ENCODE measurements at places on chromosomes 2 and 18.

DNA sequence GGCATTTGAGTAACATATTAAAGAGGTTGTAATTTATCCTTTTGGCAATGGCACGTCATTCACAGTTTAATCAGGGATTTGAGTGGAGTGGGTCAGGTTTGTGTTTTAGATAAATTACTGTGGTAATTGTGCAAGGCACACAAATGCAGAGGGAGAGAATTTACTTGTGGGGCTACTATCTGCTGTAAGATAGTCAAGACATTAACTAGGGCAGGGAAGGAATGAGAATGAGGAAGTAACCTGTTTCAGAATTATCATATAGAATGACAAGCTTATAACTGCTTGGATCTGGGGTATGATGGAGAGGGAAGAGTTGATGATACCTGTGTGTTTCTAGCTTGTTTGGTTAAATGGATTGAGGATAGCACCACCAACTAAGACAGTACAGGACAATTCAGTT is 58.9 kb upstream of the ZSWIM2 start:
- no peak for DNase-seq

DNA sequence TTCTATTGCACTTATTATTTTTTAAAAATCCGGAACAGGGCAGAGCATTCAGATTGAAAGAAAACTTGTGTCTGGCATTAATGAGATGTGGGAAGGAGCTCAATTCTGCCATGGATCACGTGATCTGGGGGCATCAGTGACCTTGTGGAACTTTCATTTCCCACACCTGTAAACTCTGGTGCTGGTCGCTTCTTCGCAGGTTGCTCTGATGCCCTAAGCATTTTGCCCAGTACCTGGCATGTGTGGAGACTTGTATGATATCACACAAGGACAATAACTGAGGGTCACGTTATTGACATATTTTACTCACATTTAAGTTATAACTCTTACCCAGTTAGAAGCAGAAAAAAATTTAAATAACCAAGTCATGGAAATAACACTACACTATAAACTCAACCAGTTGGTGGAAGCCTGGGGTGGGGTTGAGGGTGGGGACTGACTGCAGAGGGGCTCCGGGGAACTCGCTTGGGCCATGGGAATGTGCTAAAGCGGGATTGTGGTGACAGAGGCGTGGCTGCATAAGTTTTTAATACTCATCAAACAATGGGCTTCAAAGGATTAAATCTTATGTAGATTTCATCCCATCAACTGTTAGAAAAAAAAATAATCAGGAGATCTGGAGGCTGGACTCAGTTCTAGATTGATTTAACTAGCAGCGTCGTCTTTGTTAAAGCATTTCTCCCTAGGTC is 36.5 kb downstream of the ST3GAL5 start:
- no peak for DNase-seq

DNA sequence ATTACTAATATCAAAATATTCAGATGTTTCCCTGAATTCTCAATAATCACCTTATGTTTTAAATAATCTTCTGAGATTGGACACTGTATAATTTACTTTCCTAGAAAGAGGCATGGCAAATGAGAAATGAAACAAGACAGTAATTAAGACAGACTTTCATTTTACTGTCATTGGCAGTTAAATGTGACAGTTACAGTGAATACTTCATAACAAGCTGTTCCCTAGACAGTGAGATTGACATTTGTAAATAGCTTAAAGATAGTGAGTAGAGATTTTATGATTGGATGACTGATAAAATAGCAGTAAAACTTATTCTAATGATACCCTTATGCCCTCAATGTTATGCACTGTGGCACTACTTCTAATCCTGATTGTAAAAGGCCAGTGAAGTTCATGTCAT is 524.9 kb upstream of the TMEFF2 start:
- DNase-seq = no peak

DNA sequence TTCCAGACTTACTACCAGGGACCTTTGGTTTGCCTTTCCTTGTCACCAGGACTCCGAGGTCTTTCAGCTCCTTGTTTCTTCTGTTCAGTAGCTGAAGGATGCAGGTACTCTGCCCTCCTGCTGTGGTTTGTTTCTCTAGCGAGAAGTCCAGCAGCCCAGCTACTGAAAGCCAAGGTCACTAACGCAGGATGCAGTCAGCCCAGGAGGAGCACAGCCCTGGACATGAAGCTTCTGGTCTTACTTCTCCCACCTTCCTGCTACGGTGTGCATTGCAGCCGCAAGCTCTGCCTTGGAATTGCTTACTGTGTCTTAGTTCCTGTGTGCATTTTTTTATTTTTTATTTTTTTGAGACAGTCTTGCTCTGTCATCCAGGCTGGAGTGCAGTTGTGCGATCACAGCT is 62.4 kb downstream of the DGKD start:
- no peak for DNase-seq

- DNase-seq = no peak
These were observed 45.7 kb upstream of the LYPD1 start for GRCh38 chr2:132715386-132716351.

DNA sequence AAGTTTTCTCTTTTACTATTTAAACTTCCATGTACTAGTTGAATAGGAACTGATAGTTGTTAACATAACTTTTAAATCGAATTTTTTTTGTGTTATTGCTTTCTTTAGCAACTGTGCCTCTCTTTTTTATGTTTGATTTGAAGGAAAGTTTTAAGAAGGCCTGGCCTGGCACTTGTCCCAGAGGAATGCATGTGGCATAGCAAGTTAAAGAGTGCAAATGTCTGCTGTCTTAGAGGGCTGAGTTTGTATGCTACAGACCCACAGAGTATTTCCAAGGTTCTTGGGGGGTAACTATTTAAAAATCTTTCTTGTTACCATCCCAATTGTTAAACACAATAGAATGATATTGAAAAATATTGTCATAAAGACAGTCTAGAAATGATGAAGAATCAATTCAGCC is 47.0 kb downstream of the MTCL1 start:
- DNase-seq = no peak

DNA sequence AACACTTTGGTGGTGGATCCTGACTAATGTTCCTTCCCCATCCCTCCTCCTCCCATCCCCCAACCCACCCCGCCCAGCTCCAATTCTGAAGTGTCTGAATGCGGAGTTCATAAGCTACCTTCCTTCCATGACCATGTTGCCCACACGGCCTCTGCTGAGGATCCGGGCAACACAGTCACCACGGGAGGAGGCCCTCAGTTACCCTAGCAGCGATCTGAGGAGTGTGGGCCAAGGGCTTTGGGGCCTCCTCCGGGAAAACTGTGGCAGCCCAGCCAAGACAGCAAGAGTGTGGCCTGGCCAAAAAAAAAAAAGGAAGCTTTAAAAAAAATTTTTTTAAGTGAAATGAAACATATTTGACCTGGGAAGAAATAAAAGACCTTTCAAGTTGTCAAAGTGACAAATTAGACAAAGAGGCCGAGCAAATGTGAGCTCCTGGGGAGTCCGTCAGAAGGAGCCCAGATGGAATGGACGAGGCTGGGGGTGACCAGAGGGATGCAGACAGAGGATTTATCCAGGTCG is 169.0 kb upstream of the PKDCC start:
- no peak for DNase-seq

GRCh38 chr2:165698444-165698884 is 95.6 kb downstream of the GALNT3 start:
- DNase-seq = no peak

DNA sequence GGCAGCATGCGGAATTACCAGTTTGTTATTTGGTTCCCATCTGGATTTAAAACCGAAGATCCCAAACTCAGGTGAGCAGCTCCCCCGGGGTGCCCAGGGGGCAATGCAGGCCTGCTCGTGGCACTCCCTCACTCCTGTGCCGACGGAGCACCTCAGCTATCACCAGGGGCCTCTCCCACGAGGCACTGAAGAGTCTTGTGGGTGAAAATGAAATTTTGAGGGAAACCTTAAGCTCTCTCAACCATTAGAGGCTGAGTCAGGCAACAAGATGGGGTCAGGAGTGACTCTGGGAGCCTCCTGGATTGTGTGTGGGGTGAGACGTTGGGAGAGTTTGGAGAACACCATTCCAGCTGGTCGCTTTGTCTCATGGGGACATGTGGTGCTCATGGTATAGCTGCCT is 189.0 kb downstream of the PRKCE start:
- DNase-seq = no peak

DNA sequence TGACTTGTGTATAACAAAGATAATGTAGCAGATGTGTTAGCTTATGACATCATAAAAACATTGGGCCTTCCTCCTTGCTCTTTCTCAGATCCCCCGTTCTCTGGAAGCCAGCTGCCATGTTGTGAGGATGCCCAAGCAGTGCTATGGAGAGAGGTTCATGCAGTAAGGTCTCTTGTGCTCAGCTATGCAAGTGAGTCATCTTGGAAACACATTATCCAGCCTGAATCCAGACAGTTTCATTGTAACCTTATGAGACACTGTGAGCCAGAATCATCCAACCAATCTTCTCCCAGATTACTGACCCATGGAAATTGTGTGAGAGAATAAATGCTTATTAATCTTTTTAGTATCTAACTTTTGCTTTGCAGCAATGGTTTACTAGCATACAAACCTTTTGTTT is 60.8 kb downstream of the ST6GAL2 start:
- no peak for DNase-seq

- DNase-seq = no peak
These were observed 366.9 kb upstream of the GALNT5 start for GRCh38 chr2:156890529-156891148.

DNA sequence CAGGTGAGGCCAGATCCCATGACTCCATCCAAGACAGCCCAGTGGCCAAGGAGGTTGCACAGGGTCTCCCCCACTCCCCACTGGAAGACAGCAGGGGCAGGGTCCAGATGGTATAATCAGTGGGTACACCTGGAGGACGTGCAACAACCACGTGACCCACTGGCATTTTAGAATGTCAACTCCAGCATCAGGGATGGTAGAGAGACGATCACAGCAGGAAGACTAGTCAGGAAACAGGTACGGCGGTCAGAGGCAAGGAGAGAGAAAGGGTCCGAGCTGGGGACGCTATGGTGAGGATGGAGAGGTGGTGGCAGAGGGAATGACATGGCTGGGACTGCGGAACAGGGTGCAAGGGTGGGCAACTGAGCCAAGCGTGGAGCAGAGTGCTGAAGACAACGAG is 23.0 kb downstream of the SERTAD2 start:
- no peak for DNase-seq

- DNase-seq = no peak
These were observed 397.9 kb upstream of the HNMT start for GRCh38 chr2:137566387-137566786.

- DNase-seq = no peak
These were observed 17.3 kb downstream of the EN1 start for GRCh38 chr2:118830118-118830517.

DNA sequence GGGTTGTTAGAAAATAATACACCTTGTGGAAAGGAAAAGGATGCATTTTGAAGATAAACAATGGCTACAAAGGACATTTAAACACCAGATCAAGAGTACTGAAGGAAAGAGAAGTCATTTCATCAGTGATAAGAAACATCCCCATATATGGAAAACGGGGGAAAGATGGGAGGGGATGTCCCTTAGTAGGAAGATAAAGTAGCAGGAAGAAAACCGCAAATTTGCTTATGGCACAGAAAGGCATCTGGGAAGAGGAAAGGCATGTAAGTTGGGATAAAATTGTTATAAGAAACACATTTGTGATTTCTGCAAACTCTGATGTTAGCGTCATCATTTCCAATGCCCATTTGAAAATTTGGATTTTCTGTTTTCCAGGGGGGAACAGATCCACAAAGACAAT is 10.5 kb upstream of the LYPD1 start:
- DNase-seq = no peak

DNA sequence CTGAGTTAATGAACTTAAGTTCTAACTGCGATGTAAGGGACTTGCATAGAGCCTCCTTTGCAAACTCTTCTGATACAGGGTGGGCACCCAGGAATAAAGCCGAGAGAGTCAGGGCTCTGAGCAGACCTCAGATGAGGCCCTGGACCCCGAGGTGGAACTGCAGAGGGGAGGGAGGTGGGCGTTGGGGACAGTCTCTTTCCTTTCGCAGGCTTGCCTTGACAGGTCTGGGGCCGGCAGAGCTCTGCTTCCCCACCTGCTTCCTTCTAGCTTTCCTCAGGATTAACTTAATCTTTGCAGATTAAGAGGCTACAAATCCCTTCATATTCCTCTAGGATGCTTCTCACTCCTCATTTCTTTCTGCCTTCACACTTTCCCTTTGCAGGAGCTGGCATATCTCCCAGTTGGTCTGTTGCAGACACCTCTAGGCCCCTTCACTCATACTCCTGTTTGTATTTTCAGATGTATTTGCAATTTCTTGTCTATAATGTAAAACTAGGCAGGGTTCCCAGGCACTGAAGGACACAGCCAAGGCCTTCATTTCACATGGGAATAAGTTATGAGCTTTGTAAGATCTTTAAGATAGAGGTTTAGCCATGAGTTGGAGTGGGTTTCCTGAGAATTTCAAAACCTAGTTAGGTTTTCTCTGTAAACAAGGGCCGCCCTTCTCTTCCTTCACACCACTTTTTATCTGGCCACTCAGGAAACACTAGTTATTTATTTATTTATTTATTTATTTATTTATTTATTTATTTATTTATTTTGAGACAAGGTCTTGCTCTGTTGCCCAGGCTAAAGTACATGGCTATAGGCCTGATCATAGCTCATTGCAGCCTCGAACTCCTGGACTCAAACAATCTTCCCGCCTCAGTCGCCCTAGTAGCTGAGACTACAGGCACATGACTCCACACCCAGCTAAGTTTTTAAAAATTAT is 70.9 kb downstream of the MTCL1 start:
- no peak for DNase-seq

- no peak for DNase-seq
These were observed 193.4 kb downstream of the CCDC102B start for GRCh38 chr18:68991286-68991685.

- peak; percentile 29 for DNase-seq
These were observed 58.5 kb upstream of the COPS8 start for GRCh38 chr2:237026981-237027711.

DNA sequence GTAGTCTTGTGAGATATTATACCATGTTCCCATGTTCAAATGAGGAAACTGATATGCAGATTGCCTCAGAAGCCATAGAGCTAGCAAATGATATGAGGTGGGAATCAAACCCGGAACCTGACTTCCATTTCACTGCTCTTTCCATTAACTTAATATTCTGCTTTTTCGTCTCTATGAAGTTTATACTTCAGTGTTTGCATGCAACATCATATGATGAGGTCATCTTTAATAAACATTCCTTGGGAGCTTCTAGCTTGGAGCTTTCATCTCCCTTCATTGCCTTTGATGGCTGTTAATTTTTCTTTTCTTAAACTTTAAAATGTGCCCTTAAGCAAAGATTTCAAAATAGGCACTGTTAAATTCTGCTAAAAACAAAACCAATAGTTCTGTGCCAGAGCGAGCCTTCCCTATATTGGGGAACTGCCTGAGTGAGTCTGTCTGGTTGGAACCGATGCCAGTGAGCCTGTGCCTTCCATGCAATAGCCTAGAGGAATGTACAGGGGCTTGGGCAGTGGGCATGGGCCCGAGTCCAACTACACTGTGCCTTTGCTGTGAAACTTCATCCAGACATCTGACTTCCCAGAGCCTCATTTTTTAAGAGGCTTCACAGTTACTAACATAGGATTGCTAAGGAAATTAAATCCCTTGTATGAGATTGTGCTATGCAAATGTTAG is 91.1 kb upstream of the TMEM200C start:
- no peak for DNase-seq

GRCh38 chr2:212797484-212798205 is 259.0 kb upstream of the ERBB4 start:
- no peak for DNase-seq
